ENCODE measurements at places on chromosomes 3 and 15.

- DNase-seq, result no peak
Observed at GRCh38 chr3:127212711-127213110, 19.8 kb downstream of the PRR23E start.

DNA sequence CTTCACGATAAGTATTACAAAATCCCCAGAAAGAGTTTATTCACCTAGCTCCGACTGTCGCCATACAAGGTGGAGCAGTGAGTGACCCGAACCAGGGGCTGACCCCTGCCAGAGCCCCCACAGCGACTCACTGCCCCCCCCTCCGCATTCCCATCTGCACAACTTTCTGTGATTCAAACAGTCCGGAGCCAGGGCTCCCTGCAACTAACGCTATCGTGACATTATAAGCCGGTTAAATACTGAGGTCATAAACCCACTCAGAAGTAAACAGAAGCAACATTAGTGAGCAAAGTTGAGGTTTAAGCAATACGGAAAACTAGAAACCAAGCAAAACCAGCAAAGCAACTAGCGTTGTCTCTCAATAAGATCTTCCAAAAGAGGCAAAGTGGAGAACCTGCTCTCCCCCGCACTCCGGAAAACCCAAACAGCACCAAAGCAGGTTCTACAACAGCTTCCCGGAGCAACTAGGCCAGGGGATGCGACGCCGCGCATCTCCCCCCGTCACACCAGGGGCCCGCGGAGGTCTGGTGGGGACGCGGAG is 642 bp downstream of the SCAP start:
- DNase-seq, result no peak

GRCh38 chr3:14877469-14877868 is 58.7 kb downstream of the FGD5 start:
- no peak for DNase-seq

GRCh38 chr3:125967156-125967555 is 1.8 kb upstream of the ROPN1B start:
- no peak for DNase-seq

Data from SHP77 (cell line).